HCT116 (cell line): ENCODE measurements at places on chromosomes 16 and 17.
A peak's percentile ranks its signal among the peaks of the same experiment; 100 is the strongest.

DNA sequence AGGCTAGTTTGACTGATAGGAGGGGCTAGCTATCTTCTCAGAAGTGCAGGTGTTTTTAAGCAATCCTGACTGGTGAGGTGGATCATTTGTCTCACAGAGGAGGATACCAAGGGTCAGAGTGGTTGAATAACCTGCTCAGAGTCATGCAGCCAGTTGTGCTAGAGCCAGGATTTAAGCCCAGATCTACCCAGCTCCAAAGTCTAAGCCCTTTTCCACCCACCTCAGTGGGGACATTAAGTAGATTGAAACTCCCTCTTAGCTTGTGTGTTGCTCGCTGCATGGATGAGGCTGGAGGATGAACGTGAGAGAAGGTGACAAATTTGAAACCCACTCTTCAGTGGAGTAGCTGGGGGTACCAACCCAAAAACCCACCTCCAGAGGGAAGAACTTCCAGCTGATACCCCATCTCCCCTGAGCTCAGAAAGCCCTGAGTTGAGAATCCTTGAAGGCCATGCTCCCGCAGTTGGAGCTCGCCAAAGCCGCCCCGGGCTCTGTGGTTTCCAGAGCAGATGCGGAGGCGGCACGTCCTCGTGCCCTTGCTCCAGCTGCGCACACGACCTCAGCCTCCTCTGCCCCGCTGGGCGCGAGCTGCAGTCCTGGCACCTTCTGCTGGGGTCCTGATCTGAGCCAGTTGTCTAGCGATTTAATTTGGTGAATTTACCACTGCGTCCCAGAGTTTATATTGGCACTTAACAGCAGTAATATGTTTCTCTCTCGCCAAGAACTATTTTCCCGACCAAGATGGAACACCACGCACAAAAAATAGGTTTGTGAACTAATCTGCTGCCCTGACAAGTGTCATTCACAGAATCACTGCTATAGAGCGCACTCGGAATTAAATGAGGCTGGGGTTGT, 159.5 kb downstream of the CCDC182 start:
- H3K4me3 ChIP-seq = no peak overlapping the region
- no peaks in the 10 kb centered on the region for H3K36me3 ChIP-seq
- no peaks in the 10 kb centered on the region for H3K4me1 ChIP-seq

DNA sequence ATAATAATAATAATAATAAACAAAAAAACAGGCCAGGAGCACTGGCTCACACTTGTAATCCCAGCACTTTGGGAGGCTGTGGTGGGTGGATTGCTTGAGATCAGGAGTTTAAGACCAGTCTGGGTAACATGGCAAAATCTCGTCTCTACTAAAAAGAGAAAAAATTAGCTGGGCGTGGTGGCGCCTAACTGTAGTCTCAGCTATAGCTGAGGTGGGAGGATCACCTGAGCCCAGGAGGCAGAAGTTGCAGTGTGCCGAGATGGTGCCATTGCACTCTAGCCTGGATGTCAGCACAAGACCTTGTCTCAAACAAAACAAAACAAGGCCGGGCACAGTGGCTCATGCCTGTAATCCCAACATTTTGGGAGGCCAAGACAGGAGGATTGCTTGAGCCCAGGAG, 18.7 kb upstream of the ATP6V0C start:
- H3K4me1 ChIP-seq = no peaks in the 10 kb centered on the region
- H3K36me3 ChIP-seq = no peaks in the 10 kb centered on the region
- H3K4me3 ChIP-seq = no peak overlapping the region
- no peaks in the 10 kb centered on the region for H3K27me3 ChIP-seq

- no peak overlapping the region for H3K4me3 ChIP-seq
- DNase-seq = no peak
- no peaks in the 10 kb centered on the region for H3K4me1 ChIP-seq
Observed at GRCh38 chr17:59506894-59507726, 58.3 kb upstream of the DHX40 start.

DNA sequence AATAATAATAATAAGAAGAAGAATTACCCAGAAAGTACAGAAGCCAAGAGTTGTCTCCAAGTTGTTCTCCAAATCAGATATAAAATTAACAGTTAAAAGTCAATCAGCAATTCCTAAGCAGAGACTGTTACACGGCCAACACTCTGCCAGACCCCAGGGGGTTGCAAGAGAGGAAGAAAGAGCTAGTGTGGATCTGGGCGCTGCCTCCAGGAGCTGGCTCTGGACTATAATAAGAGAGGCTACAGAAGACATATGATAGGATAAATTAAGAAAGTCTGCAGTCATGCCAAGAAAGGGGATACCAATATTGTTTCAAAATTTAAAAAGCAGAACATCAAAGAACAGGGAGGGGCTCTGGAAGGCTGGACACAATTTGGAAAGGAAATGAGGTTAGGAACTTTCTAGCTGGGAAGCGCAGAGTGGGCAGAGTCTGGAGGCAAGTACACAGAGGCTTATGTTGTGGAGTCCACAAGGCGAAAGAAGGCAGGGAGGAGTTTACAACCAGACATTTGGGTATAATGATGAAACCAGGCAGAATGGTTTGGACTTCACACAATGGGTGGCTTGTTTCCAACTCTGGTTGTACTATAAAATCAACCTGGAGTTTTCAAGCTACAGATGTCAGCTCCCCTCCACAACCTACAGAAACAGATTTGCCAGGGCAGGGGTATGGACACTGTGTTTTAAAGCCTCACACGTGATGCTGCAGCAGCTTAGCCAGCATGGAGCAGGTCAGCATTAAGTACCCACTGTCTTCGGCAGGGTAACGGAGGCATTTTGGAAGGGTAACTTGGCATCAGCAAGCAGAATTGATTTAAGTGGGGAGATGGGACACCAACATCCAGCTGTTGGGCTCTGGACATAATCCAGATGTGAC, 49.4 kb downstream of the SLC39A11 start:
- H3K4me3 ChIP-seq = no peak overlapping the region
- DNase-seq = no peak
- no peaks in the 10 kb centered on the region for H3K36me3 ChIP-seq

GRCh38 chr16:88782454-88783390, 2.3 kb downstream of the PIEZO1 start:
- H3K36me3 ChIP-seq = no peaks in the 10 kb centered on the region
- H3K27ac ChIP-seq = peak overlapping the region; percentile 91
- peak overlapping the region; percentile 82 for H3K4me3 ChIP-seq
- DNase-seq = peak; percentile 48
- no peaks in the 10 kb centered on the region for H3K27me3 ChIP-seq

DNA sequence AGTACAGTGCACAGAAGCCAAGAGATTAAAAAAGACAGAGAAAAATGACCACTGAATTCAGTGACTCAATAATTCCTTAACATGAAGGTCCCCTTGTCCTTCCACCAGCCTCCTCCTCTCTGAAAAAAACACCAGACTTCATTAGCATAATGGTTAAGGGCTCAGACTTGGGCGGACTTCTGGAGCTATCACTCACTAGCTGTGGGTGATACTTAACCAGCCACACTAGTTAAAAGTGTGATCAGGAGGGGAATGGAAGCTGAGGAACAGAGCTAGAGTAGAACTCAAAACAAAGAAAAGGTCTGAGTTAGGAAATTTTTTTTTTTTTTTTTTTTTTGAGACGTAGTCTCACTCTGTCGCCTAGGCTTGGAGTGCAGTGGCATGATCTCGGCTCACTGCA, 23.2 kb downstream of the ZNF652 start:
- H3K36me3 ChIP-seq = no peaks in the 10 kb centered on the region
- no peak overlapping the region for H3K27ac ChIP-seq
- no peak for DNase-seq
- H3K4me3 ChIP-seq = no peak overlapping the region

DNA sequence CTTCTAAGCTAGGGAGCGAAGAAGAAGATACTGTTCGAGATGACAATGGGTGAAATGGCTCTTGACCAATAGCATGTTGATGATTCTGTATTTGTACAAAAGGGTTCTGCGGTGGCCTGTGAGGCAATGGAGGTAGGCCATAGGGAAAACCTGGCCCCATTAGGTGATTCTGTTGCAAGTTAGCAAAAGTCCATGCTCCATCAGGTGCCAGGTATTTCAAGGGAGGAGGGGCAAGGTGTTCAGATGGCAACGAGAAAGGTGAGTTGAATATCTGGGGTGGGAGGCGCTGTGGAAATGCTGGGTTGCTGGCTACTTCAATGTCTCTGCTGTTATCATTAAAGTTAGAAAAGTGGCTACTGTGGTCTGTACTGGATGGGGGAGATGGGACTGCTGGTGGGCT, 62.8 kb downstream of the CACNG1 start:
- no peak overlapping the region for H3K4me3 ChIP-seq
- H3K27ac ChIP-seq = no peak overlapping the region
- no peak for DNase-seq
- H3K4me1 ChIP-seq = no peaks in the 10 kb centered on the region
- peaks cover 26% of the 10 kb centered on the region for H3K36me3 ChIP-seq

GRCh38 chr17:79008666-79009387, 737 bp downstream of the CANT1 start:
- H3K4me1 ChIP-seq = peaks cover 19% of the 10 kb centered on the region
- no peaks in the 10 kb centered on the region for H3K27me3 ChIP-seq
- H3K4me3 ChIP-seq = peak overlapping the region; percentile 82
- peaks cover 7% of the 10 kb centered on the region; the same call in 1 of the 2 replicates for H3K36me3 ChIP-seq
- peak overlapping the region; percentile 77 for H3K27ac ChIP-seq

- no peak for DNase-seq
- no peaks in the 10 kb centered on the region for H3K4me1 ChIP-seq
- H3K36me3 ChIP-seq = no peaks in the 10 kb centered on the region
- no peak overlapping the region for H3K4me3 ChIP-seq
- H3K27me3 ChIP-seq = peaks cover 29% of the 10 kb centered on the region
- H3K27ac ChIP-seq = no peak overlapping the region
Observed at GRCh38 chr16:77540646-77541045, 105.8 kb upstream of the ADAMTS18 start.

DNA sequence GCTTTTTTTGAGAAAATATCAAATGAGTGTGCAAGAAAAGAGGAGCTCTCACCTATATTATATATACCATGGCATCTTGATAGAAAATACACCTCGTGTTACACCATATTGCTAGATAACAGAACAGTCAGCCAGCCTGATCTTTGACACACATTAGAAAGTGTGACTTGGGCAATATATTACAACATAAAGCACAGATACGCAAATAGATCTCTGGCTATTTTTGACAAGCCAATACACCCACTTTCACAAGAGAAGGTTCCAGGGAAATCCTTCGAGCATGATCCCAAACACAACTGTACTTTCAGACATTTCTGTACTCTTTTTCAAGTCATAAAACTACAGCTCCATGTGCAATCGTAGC, 9.4 kb downstream of the GGA2 start:
- H3K27me3 ChIP-seq = no peaks in the 10 kb centered on the region
- peaks cover 7% of the 10 kb centered on the region; the same call in 1 of the 2 replicates for H3K36me3 ChIP-seq
- DNase-seq = no peak
- no peak overlapping the region for H3K27ac ChIP-seq

DNA sequence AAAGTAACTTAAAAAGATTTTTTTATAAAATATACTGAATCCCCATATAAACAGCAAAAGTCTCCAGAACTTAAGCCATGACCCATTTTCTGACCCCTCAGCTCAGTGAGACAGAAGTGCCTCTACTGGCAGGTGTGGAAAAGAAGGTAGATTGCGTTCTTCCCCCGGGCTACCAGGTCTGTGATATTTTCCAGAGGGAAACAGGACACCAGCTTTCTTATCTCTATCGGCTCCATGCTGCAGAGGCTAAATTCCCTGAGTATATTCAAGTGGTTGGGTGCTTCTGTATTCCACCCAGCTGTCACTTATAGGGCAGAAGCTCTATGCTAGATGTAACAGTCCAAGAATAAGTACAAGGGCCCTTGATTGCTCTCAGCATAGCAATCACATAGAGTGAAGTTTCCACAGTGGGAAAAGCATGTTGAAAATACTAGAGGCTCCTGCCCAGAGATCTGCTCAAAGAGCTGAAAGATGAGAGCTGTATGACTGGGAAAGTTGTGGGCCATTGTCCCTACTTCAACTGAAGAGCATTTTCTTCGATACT, 687.3 kb downstream of the CDH11 start:
- H3K4me3 ChIP-seq = no peak overlapping the region
- H3K4me1 ChIP-seq = no peaks in the 10 kb centered on the region
- DNase-seq = no peak
- H3K36me3 ChIP-seq = no peaks in the 10 kb centered on the region
- no peaks in the 10 kb centered on the region for H3K27me3 ChIP-seq
- H3K27ac ChIP-seq = no peak overlapping the region

GRCh38 chr17:57574040-57574513, 171.0 kb downstream of the CCDC182 start:
- H3K36me3 ChIP-seq = no peaks in the 10 kb centered on the region

- peaks cover 25% of the 10 kb centered on the region for H3K4me1 ChIP-seq
- peak within 1 kb of the TSS; percentile 50 for H3K4me3 ChIP-seq
- H3K27me3 ChIP-seq = no peaks in the 10 kb centered on the region
- H3K36me3 ChIP-seq = no peaks in the 10 kb centered on the region
- peak within 1 kb of the TSS; percentile 30; the same call in 1 of the 2 replicates for H3K27ac ChIP-seq
Observed at GRCh38 chr16:75495076-75495674, at the start of gene CHST6. Gene CHST6, minus strand, starts transcription at chr16:75495441. Its CDS starts 15,613 bp downstream, at chr16:75479828.

GRCh38 chr17:9424071-9424640, 151.5 kb downstream of the STX8 start:
- H3K27ac ChIP-seq = no peak overlapping the region
- no peak for DNase-seq
- no peak overlapping the region for H3K4me3 ChIP-seq
- H3K4me1 ChIP-seq = no peaks in the 10 kb centered on the region
- H3K27me3 ChIP-seq = no peaks in the 10 kb centered on the region
- H3K36me3 ChIP-seq = no peaks in the 10 kb centered on the region
